ENCODE measurements at places on chromosomes 1 and 21. TPM values are rescaled to one million over a fixed set of nuclear protein-coding genes. Genes with fewer than 3 reads are reported as not detected.

The RAB7B gene
- total RNA-seq, result 22.5 TPM

The HORMAD1 gene
- total RNA-seq, result not detected

The CDCA8 gene
- total RNA-seq, result 0.18 TPM

The TNFRSF4 gene
- total RNA-seq, result 1.5 TPM

The ADSS2 gene
- 8.7 TPM for total RNA-seq

The DRAXIN gene
- 0.06 TPM for total RNA-seq

The BMP8B gene
- total RNA-seq, result 0.46 TPM

The KRTAP19-3 gene
- total RNA-seq, result not detected

The DCST1 gene
- total RNA-seq, result 3.5 TPM

The AIRE gene
- total RNA-seq, result not detected

The KRTAP11-1 gene
- total RNA-seq, result not detected

The PER3 gene
- total RNA-seq, result 69.0 TPM

The SPRR2B gene
- not detected for total RNA-seq

The CORT gene
- 0.79 TPM for total RNA-seq

The GNG12 gene
- 122 TPM for total RNA-seq

The RAB13 gene
- 120 TPM for total RNA-seq

The HOOK1 gene
- 6.9 TPM for total RNA-seq

The CLEC20A gene
- not detected for total RNA-seq

The EVA1C gene
- total RNA-seq, result 43.3 TPM

The CTH gene
- 1.0 TPM for total RNA-seq

The HSPA13 gene
- total RNA-seq, result 34.3 TPM

GRCh38 chr1:214259353-214259977, 21.5 kb upstream of the SMYD2 start:
- no peak for DNase-seq

DNA sequence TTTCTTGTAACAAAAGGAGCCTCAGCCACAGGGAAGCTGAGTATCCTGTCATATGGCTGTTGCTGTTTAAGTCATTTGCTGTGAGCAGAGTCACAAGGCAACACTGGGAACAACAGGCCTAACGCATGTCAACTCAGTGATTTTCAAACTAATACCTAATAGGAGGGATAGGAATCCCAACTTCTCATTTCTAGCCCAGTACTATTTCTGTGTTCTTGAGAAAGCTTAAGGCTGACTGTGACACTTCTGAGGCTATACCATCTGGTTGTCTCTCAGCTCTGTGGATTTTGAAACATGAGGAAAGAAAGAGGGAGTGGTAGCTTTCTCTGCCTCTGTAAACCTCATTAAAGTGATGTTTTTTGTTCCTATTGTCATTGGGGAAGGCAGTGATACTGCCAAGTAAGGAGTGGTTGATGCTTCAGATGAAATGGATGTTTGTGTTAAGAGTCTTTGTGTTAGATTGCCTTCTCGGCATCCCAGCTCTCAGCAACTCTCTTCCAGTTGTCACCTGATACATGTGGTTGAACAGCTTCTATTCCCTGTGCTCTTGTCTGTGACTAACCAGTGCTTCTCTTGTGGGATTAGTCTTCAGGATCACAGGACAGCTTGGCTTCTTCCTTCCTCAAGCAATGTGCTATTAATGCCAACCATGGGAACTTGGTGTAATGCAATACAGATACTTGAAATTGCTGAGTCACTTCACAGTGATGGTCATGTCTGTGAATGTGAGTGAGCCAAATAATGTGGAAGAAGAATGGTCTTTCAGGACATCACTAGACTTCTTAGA, 166.8 kb upstream of the IVNS1ABP start:
- no peak for DNase-seq

GRCh38 chr21:46243325-46243724, 14.8 kb upstream of the LSS start:
- DNase-seq, result no peak

- DNase-seq, result peak; percentile 74
These were observed 57.0 kb downstream of the YARS1 start for GRCh38 chr1:32759997-32760623.

- DNase-seq, result no peak
These were observed 26.1 kb upstream of the NMNAT2 start for GRCh38 chr1:183444243-183444642.

DNA sequence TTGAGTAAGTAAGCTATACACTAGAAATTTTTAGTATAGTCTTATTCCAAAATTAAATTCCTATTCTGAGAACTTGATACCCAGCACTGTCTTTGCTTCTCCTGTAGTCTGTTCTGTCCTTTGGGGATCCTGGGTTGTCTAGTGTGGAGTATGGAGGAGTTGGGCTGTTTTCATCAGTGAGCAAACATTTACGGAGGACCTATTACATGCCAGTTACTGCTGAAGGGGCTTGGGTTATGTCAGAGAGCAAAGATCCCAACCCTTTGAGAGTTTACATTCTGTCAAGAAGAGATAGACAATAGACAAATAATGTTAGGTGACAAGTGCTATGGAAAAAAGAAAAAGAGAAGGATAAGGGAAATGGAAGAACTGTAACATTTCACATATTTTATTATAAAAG, 9.0 kb downstream of the TRAPPC10 start:
- DNase-seq, result no peak

DNA sequence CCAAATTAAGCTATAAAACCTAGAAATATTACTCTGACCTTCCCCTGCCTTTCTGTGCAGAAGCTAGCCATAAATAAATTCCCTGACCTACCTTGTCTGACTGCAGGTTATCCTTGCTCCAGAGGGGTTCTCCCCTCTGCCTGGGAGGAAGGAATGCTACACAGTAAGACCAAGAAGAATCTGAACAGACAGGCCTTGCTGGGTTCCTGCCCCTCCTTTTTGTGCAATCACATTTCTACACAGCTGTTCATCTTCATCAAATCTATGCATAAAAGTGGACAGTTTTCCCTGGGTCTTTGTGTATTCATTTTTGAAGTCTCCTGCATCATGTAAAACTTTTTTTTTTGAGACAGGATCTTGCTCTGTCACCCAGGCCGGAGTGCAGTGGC, 50.6 kb downstream of the DNTTIP2 start:
- no peak for DNase-seq

DNA sequence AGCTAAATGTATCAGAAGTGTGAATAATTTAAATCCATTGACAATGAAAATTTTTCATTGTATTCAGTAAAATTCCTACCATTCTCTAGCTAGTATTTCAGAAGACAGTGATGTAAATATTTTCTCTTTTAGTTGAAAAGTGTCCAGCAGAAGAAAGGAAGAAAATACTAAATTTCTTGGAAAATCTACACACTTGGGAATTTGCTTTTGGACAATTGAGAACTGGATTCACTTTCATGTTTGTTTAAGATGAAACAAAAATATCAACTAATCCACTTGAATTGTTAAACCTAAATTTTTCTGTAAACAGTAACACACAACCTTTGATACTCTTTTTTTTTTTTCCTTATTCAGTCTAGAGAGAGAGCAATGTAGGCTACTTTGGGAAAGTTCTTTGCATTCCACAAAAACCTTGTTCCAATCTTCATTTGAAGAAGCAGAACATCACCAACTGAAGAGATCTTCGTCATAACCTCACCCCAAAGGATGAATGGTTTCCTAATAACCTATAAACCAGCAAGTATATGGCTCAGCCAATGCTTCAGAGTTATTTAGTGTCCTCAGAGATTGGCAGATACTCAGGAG, 155.1 kb upstream of the GORAB start:
- no peak for DNase-seq

GRCh38 chr1:68271596-68271995, 39.3 kb upstream of the WLS start:
- DNase-seq, result no peak

- no peak for DNase-seq
These were observed 570 bp downstream of the KCND3 start for GRCh38 chr1:111988743-111989453.

- DNase-seq, result peak; percentile 71
These were observed 26.9 kb downstream of the RPL5 start for GRCh38 chr1:92858564-92859399.

DNA sequence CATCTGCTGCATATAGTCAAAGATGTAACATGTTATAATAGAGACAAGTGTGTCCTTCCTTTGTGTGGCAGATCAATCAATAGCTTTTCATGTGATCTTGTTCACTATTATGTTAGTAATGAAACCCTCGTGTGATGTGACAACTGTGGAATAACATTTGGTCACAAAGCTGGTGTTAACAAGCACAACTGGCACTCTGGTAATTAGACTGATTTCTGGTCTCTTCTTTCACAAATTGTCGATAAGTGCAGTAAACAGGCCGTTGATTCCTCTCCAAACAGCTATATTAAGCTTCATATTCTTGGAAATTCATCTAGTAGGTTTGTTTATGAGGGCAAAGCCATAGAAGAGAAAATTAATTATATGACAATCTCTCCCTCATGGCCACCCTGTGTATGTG, 616.7 kb upstream of the PTBP2 start:
- DNase-seq, result no peak

- DNase-seq, result no peak
These were observed 83.4 kb upstream of the PLPPR4 start for GRCh38 chr1:99180915-99181314.

GRCh38 chr1:201609661-201610318, 70.9 kb downstream of the NAV1 start:
- DNase-seq, result no peak

GRCh38 chr1:210418863-210419650, 90.4 kb downstream of the HHAT start:
- no peak for DNase-seq

- DNase-seq, result no peak
These were observed 99.6 kb downstream of the RUNX1 start for GRCh38 chr21:34949499-34949898.

- no peak for DNase-seq
These were observed 266.9 kb downstream of the PTPRU start for GRCh38 chr1:29502911-29503840.

DNA sequence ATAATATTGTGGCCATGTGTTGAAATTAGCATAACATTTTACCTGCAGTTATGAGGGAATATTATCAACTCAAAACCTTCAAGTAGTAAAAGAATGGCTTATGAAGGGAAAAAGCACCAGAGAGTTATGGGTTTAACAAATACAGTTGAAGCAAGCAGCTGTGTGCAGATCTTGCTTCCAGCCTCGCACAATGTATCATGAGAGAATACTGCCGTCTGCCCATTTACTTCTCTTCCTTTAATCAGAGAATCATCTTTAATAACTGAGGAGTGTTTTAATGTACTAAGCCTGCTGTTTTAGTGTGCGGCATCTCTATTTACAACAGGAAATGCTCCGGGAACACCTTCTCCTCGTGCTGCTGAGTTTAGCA, 120.9 kb downstream of the ATG4C start:
- DNase-seq, result no peak

DNA sequence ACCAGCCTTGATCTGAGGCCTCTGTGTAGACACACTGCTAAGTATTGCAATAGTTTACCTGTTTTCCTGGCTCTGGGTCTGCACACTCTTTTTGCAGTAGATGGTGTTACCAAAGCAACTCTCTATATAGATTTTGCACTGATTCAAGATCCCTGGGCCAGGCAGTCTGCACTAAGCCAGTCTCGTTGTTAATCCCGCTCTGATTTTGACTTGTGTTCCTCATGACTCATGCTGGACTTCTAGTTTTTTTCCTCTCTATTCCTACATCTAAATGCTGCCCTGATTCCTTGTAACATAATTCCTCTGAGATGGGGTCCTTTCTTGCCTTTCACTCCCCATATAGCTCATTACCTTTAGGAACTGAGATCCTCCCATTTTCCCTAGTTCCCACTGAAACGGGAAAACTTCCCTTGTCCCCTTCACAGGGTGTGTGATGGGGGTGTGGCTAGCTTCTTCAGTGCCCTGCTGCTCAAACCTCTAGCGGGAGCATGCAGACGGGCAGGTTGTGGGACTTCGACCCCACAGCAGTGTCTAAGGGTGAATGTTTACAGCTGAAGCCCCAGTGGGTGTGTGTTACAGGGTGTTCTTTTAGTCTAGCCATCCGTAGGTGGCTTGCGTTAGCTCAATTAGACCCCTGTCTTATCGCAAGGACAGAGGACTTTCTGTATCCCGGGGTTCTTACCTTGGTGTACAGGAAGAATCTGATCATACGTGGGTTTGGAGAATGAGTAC, 106.5 kb upstream of the RAB3GAP2 start:
- DNase-seq, result no peak

GRCh38 chr1:67840449-67840848, 7.2 kb upstream of the GNG12 start:
- DNase-seq, result no peak

- no peak for DNase-seq
These were observed 142.6 kb upstream of the GJB5 start for GRCh38 chr1:34612091-34612827.

DNA sequence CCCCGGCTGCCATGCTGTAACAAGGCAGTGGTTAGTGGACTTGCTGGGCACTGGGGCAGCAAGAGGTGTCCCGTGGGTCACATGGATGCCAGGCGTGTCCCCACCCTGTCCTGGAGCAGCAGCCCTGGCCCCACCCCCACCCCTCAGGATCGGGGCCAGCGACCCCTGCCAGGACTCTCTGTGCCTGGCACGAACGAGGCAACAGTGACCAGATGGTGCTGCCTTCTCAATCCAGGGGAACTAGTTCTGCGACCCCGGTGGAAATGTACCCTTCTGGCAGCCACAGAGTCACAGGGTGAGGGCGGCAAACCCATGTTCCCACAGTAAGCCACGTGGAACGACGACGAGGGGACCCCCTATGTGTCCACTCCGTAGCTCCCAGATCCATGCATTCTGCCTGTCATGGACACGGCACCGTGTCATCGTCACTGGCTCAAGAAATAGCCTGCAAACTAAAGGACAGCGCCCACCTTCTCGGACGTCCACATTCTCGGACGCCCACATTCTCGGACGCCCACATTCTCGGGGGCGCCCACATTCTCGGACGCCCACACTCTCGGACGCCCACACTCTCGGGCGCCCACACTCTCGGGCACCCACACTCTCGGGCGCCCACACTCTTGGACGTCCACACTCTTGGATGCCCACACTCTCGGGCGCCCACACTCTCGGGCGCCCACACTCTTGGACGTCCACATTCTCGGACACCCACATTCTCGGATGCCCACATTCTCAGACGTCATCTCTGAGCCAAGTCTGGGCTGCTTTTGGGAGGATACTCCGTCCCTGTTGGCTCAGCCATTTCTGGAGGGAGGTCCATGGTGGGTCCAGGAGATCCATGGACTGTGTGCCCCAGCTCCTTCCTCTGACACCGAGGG, 19.6 kb upstream of the ACTRT2 start:
- no peak for DNase-seq

GRCh38 chr1:101346419-101346818, 109.6 kb downstream of the S1PR1 start:
- DNase-seq, result no peak

- DNase-seq, result no peak
These were observed 213.7 kb downstream of the KCNH1 start for GRCh38 chr1:210920258-210920657.

GRCh38 chr1:212167098-212167497, 118.1 kb upstream of the PPP2R5A start:
- DNase-seq, result peak; percentile 36

All from uterus (tissue), 4 donors.